Fibroblast of skin of abdomen (primary cell): ENCODE measurements at places on chromosomes 6 and 20.

- no peak for DNase-seq
Measured at GRCh38 chr6:30175765-30176164, 12.4 kb downstream of the TRIM15 start.

- no peak for DNase-seq
Measured at GRCh38 chr6:41321183-41321582, 14.2 kb upstream of the NCR2 start.

- peak; percentile 17 for DNase-seq
Measured at GRCh38 chr20:49916146-49917002, 1.0 kb upstream of the SPATA2 start.

GRCh38 chr6:75368864-75369402 lies 84.3 kb upstream of the TMEM30A start:
- DNase-seq: no peak

- DNase-seq: peak; percentile 56
Measured at GRCh38 chr20:54650052-54650719, 174.8 kb downstream of the DOK5 start.

DNA sequence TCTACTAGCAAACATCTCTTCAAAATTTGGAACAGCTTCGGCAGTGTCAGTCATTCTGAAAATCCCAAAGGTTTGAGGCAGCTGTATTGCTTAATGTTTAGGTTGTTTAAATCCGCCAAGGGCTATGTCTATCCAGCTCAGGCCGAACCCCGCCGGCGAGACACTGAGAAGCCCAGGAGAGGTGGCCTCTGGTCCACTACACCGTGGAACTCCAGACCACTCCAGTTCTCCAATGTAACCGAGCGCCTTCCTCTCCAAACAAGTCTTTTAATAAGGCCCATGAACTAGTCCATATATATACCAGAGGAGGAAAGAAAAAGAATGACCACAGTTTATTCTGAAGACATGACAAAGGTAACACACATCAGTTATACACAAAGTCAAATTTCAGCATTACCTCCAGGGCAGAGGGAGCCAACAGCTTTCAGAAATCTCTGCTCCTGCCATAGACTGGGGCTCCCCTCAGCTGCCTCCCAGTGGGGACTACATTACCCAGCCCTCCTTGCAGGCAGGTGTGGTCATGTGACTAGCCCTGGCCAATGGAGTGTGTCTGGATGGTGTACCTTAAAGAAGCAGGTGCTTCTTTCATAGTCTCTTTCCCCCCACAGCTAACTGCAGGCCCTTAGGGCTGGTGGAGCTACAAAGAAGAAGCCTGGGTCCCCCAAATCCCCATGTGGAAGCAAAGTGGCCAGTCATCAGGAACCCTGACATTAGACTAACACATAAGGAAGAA lies at the start of gene RAMACL:
TSS of gene RAMACL (minus strand) at position 255 of the 733 bp plus-strand sequence. CDS start at position 54, 201 bp downstream.
- no peak for DNase-seq

GRCh38 chr20:51322164-51322707 lies 220.3 kb downstream of the NFATC2 start:
- DNase-seq: no peak

DNA sequence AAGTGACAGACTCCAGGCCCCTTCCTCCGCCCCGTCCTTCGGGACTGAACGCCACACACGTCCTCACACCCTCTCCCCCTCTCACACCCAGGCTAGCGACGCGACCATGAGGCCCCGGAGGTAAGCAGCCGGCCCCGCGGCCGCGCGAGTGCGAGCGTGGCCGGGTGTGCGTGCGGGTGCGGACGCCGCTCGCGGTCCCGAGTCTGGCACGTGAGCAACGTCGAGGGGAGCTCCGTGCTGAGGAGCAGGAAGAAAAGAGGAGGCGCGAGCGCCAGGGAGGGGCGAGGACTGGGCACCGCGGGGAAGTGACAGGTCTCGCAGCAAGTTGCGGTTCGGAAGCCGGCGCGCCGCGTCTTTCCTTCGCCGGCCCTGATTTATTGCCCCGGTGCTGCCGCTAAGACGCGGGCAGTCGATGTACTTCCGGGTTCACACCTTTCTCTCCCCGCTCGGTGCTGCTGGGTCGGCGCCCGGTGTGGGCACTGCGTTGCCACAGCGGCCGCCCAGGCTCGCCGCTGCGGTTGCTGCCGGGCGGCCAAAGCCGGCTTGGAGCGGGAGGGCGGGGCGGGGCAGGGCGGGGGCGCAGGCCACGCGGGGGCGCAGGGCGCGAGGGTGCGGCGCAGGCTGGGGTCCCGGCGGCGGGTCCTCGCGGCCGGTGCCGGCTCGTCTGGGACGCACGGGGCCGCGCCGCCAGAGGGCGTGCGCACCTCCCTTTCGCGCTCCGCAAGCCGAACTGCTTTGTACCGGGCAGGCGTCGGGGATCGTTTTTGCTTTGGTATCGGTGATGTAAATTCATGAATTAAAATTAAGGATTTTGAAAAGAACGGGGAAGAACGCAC lies 15.8 kb upstream of the LIN28B start:
- peak; percentile 36 for DNase-seq

- peak; percentile 67 for DNase-seq
Measured at GRCh38 chr6:1872649-1873131, 263.0 kb downstream of the FOXC1 start.

- peak; percentile 39 for DNase-seq
Measured at GRCh38 chr20:23145281-23145700, 59.2 kb upstream of the CD93 start.

- peak; percentile 54 for DNase-seq
Measured at GRCh38 chr6:133623065-133623464, 265.8 kb upstream of the TCF21 start.

DNA sequence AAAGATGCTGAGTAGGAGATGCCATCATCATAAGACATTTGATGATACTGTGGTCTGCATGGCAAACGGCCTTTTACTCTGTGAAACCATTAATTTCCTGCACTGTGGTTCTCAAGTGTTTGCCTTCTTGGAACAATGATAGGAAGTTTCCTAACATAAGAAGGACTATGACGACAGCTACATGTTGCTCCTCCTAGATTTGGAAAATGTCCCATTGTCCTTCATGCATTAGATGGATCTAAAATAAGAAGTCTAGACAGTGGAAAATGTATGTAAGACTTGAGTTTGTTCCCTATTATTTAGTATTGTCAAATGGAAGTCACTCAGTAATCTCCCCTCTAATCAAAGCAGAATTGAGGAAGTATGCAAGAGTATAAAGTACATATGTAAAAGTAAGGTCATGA lies 98.5 kb upstream of the TMEM170B start:
- no peak for DNase-seq

DNA sequence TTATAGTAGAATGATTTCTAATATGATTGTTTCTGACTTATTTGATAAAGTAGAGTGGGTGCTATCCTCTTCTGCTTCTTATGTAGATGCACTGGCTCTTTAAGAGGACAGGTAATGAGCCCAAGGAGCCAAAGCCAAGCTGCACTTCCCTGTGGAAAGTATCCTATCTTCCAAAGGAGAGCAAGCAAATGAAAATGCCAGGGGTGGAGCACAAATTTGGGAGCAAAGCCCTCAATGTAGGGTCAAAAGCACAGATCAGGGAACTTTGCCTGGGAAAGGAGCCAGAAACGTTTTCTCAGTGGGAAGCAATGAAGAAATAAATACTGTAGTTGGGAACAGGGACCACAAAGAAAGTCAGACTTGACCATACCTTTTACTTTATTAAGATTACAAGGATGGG lies 242.9 kb downstream of the SYNE1 start:
- DNase-seq: no peak

- DNase-seq: no peak
Measured at GRCh38 chr6:166004471-166004870, 163.2 kb downstream of the TBXT start.

- no peak for DNase-seq
Measured at GRCh38 chr20:18943542-18943941, 130.0 kb downstream of the SCP2D1 start.

- DNase-seq: no peak
Measured at GRCh38 chr6:51094271-51094670, 275.6 kb downstream of the TFAP2B start.

- no peak for DNase-seq
Measured at GRCh38 chr20:61800359-61801064, 265.2 kb downstream of the TAF4 start.

DNA sequence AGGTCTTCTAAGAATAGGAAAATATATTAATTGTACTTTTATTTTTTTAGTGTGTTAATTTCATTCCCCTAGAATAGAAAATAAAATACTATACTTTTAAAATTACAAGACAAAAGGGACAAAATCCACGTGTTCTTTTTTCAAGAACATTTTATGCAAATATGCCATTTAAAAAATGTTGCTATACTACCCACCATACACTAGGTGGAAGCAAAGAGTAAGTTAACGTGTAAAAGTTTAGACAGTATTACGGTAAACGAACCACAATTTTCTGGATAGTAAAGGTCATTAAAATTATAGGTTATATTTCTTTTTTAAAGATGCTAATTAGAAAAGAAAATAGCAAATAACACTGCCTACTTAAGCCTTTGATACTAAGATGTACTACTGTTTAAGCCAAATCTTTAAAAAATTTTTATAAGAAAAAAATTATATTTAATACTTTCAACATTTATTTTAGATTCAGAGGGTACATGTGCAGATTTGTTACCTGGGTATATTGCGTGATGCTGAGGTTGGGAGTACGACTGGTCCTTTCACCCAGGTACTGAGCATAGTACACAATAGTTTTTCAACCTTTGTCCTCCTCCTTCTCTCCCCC lies 287.6 kb downstream of the PHF3 start:
- peak; percentile 33 for DNase-seq

DNA sequence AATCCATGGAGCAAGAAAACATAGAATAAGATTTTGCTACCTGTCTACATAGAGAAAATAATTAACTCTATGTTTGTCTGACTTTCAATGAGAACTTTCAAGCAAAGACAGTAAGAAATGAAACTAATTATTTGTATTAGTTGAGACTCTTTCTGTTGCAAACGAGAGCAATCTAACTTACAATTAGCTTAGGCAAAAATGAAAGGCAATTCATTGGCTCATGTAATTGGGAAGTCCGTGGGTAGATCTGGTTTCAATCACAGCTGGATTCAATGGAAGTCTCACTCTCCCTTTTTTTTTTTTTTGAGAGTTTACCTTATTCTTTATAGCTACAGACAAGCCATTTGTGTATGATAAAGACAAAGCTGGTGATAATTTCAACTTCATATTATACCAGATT lies 68.2 kb upstream of the STXBP5 start:
- no peak for DNase-seq

DNA sequence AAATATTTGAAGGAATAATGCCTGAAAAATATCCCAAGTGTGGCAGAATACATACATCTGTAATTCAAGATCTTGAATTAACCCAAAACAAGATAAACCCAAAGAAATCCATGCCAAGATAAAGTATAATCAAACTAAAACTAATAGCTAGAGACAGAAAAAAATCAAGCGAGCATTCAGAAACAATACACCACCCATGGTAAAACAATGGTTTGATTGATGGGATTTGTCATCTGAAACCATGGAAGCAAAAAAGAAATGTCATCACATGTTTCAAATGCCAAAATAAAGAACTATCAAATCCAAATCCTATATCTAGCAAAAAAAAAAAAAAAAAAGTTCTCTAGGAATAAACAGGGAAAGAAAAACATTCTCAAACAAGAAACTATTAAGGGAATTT lies 5.1 kb upstream of the DEFB127 start:
- DNase-seq: no peak

- no peak for DNase-seq
Measured at GRCh38 chr20:6184086-6184485, 61.3 kb upstream of the FERMT1 start.

GRCh38 chr6:39203436-39204159 lies 25.7 kb downstream of the KCNK5 start:
- no peak for DNase-seq

DNA sequence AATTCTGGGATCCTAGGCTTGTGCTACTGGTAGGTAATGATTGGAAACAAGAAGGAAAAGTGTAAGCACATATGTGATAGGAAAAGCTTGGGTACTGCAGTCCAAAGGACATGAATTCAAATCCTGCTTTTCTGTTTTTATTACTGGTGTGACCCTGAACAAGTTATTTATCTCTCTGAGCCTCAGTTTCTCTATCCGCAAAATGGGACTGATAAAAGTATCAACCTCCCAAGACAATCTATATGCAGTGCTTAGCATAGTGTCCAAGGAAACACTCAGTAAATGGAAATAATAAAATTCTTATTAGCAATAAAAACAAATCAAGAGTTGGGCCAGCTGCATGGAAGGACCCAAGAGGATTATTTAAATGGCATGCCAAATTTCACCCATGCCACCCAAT lies 108.5 kb downstream of the ZMYND8 start:
- no peak for DNase-seq

DNA sequence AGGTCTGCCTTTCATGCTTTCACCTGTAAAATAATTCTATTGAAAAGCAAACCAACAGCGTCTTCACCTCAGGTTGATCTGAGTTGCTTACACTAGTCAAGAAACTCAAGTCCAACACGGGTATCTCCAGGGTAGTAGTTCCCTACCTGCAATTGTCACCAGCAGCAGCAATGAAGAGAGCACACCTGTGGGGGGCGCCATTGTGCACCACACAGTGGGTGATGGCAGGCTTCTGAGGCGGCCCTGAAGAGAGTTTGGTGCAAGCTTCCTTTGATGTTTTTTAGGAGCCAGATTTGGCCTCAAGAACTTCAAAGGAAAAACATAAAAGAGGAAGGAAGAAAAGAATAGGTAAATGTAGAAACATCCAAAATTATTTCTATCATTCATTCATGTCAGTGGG lies 45.1 kb downstream of the KIAA0319 start:
- DNase-seq: no peak

- no peak for DNase-seq
Measured at GRCh38 chr20:52994184-52994970, 22.2 kb downstream of the TSHZ2 start.

DNA sequence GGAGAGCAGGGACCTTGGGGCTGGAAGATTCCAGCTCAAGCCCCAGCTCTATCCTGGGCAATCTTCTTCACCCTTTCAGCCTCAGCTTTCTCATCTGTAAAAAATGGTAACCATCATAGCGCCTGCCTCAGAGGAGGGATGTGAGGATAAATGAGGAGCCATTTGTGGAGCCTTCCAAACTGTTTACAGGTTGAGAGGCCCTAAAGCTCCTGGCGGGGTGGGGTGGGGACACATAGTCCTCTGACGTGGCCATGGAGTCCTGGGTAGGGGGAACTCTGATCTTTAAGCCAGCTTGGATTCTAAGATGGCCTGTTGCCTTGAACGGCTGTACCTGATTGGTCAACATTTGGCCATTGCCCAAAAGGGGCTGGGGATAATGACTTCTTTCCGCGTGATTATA lies 111.1 kb downstream of the TOX2 start:
- no peak for DNase-seq

- no peak for DNase-seq
Measured at GRCh38 chr20:21557241-21558020, 43.6 kb upstream of the NKX2-2 start.

- no peak for DNase-seq
Measured at GRCh38 chr6:108752733-108753590, 95.3 kb upstream of the ARMC2 start.

GRCh38 chr6:98833307-98834059 lies 891 bp upstream of the POU3F2 start:
- DNase-seq: no peak
